D341Med (cell line): ENCODE measurements at places on chromosomes 3 and 15.

GRCh38 chr15:87939848-87940457 lies 316.6 kb downstream of the NTRK3 start:
- DNase-seq: no peak

- no peak for DNase-seq
Observed at GRCh38 chr3:126287536-126288241, 69.5 kb downstream of the KLF15 start.

DNA sequence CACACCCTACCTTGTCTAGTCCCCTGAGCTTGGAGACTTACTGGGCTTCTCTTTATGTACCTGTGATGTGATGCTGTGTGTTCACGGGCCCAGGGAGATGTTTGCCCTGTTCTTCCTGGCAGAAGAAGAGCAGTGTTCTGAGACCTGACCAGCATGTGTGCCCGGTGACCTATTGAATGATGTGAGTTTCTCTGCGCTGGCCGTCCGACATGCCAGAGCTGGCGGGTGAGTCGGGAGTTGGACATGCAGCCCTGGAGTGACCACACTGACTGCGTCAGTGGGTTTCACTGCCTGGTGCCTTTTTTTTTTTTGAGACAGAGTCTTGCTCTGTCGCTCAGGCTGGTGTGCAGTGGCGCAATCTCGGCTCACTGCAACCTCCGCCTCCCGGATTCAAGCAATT lies 42.3 kb downstream of the CGNL1 start:
- DNase-seq: no peak

DNA sequence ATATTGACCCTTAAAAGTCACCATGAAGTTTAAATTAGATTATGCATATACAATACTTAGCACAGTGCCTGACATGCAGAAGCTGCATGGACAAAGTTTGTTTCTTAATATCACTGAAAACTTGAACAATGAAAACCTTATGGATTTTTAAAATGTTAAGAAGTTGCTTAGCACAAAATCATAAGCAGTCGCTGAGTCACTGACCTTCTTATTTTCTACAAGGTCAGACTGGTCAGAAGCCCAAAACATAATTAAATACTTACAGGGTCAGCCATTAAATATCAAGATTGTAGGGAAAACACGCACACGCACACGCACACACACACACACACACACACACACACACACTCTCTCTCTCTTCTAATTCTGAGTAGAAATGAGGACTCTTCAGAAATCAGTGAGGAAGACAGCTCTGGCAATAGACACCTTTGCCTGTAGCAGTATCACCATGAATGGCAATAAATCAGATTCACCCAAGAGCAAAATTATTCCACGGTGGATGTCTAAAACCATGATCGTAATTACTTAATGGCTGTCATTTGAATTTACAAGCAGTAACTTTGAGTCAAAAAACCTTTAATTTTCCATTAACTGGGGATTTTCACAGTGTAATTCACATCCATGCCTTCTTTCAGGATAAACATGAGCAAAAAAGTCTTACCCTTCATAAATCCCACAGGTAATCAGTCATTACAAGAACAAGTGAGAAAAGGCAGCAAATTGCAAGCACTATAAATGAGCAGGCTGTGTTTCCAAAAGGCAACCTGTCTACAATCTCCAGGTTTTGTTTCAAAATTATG lies 147.5 kb downstream of the OSBPL10 start:
- no peak for DNase-seq

DNA sequence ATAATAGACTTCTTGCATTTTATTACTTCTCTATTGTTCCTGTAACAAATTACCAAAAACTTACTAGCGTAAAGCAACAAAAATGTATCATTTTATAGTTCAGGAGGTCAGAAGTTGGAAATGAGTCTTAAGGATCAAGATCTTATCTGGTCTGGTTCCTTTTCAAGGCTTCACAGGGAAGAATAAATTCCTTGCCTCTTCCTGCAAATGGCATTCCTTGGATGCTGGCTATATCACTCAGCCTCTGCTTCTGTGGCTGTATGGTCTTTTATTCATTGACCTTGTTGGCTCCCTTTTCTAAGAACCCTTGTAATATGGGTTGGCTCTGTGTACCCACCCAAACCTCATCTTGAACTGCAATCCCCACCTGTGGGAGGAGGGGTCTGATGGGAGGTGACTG lies 478.4 kb upstream of the THBS1 start:
- no peak for DNase-seq

- no peak for DNase-seq
Observed at GRCh38 chr15:94671858-94672532, 440.6 kb downstream of the MCTP2 start.

- DNase-seq: no peak
Observed at GRCh38 chr3:121330118-121330517, 215.7 kb downstream of the POLQ start.

DNA sequence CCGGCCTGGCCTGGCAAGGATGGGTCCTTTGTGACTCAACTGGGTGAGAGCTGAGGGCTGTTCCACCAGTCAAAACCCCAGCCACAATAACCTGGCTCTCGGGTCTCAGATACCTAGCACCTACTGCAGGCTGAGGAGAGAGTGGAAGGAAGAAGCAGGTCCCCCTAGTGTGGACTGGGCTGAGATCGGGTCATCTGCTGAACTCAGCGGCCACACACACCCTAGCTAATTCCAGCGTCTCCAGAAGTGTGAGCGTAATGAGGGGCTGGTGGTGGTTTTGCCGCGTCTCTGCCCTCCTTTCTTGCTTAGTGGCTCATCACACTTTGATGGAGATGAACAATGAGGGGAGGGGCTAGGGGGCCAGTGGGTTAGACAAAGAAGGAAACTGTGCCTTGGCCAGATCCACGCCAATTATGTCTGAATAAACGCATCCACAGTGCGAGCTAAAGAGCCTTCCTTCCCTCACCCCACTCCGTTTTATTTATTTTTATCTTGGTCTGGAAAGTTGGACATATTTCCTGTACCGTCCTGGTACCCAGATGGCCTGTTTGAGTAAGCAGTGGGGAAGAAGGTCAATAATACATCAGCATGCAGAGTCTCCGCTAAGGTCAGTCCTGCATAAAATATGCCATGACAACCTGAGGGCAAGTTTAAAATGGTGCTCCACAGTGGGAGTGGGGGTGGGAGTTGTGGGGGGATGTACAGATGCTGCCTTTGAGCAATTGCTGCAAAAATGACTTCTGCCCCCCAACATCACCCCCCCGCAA lies 370.0 kb downstream of the WDR72 start:
- no peak for DNase-seq

DNA sequence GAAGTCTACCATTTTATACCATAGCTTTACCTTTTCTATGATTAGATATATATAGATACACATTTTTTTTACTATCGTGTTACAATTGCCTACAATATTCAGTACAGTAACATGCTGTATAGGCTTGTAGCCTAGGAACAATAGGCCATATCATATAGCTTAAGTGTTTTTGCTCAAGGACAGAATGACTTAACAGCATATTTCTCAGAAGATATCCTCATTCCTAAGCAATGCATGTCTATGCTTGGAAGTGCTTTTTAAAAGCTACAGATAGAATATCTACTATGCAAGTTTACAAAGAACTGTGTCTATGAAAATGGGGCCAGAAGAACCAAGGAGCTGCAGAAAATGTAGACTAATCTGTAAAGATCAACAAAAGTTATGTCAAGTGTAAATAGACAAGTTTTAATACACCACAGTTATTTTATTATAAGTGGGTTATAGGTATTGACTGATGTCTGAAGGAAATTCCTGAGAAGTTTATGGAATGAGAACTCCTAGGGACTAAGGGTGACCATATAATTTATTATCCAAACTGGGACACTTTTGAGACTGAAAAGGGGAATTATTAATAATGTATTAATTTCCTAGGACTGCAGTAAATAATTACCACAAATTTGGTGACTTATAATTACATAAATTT lies 138.7 kb upstream of the TGFBR2 start:
- DNase-seq: no peak

- DNase-seq: no peak
Observed at GRCh38 chr3:192005989-192006388, 545.0 kb downstream of the PYDC2 start.

DNA sequence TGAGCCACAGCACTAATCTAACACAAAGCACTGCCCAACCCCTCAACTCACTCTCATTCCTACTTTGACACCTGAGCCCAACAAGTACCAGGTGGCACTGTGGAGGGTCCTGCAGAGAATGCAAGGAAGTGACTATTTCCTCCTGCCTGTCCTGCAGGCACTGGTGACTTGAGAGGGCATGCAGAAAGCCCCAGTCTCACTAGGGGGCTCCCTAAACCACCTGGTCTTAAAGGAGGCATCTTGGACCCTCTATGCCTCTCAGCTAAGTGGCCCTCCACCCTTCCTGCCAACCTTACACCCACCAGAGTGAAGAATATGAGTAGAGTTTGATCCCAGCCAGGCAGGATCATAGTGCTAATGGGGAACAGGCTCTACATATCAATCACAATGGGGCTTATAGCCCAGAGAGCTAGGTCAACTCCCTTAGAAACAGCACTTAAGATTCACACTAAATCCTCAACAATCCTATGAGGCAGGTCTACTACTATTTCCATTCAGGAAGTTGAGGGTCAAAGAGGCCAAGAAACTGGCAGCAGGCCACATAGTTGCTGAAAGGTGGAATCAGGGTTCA lies 15.2 kb downstream of the TRAIP start:
- peak; percentile 76 for DNase-seq

- no peak for DNase-seq
Observed at GRCh38 chr3:86923071-86923491, 67.9 kb downstream of the VGLL3 start.

DNA sequence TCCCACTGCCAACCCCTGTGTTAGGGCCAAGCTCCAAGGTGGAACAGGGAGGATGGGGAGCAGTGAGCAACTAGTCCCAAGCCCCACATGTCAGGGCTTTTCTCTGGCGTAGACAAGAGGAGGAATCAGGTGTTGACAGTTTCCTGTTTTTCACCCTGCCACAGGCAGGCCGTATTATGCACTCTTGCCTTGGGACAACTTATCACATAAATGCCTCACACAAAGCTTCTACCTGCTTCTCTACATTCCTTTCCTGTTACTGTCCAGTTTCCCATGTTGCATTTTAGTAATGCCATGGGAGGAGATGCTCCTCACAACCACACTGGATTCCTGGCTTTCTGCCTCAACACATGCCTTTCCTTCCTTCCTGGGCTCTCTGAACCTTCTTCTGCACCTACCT lies 381.2 kb upstream of the ATP11B start:
- no peak for DNase-seq

- DNase-seq: no peak
Observed at GRCh38 chr3:61996366-61996765, 377.0 kb downstream of the FEZF2 start.

GRCh38 chr3:177426106-177426877 lies 229.0 kb upstream of the TBL1XR1 start:
- DNase-seq: no peak

GRCh38 chr3:21751886-21752285 lies 876 bp upstream of the ZNF385D start:
- no peak for DNase-seq

- no peak for DNase-seq
Observed at GRCh38 chr3:15460891-15461531, 33.6 kb downstream of the EAF1 start.

- no peak for DNase-seq
Observed at GRCh38 chr15:98666841-98667240, 18.5 kb downstream of the IGF1R start.

GRCh38 chr15:72907733-72908132 lies 124.2 kb upstream of the ADPGK start:
- DNase-seq: peak; percentile 75

DNA sequence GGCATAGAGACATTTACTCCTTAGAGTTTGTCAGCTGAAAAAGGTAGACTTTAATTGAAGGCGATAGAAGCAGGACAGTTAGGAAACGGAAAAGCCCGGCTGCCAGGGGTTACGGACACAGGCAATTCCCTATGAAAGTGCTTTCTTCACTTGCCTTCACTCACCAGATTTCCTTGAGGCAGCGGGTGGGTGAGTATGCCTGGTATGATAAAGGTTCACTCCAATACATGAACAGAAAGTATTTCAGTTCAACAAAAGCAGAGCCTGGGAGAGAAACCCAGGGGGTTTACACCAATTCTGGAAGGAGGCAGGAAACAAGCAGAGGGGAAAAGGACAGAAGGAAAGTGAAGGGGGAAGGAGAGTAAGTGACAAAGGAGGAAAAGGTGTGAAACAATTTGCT lies 53.9 kb downstream of the QTRT2 start:
- no peak for DNase-seq

GRCh38 chr3:58281069-58281468 lies 25.0 kb upstream of the RPP14 start:
- DNase-seq: no peak

GRCh38 chr15:88389120-88389519 lies 78.1 kb downstream of the MRPL46 start:
- no peak for DNase-seq

GRCh38 chr15:38028869-38029268 lies 94.4 kb downstream of the TMCO5A start:
- no peak for DNase-seq

- DNase-seq: no peak
Observed at GRCh38 chr3:140756240-140757016, 78.6 kb downstream of the TRIM42 start.

DNA sequence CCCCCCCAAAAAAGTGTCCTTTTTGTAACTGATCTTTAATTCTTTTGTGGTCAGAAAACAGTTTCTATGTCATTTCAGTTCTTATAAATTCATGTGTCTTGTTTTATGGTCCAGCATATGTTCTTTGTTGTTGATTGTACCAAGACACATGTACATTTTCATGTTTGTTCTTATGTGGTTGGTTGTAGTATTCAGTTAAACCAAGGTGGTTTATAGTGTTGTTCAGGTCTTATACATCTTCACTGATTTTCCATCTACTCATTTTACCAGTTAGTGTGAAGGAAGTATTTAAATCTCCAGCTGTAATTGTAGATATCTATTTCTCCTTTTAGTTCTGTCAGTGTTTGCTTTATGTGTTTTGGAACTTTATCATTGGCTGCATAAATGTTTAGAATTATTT lies 24.0 kb downstream of the MEF2A start:
- DNase-seq: no peak

DNA sequence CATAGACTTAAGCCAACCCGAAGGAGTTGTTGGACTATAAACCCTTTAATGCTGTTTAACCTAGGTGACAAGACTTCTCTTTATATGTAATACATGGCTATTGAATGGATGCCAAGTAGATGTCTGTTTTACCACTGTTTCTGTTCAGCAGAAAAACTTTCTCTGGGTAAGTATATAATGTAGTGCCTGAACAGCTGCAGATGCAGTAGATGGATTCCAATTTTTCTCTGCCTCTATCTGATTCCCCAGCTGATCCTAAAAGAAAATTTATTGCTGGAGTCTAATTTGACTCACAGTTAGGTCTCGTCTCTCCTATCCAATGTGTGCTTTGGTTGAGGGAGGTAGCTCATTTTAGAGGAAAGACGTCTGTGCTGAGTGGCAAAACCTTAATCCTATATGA lies 256.5 kb upstream of the CBLB start:
- DNase-seq: no peak

- no peak for DNase-seq
Observed at GRCh38 chr3:38227989-38228388, 37.6 kb upstream of the SLC22A13 start.

GRCh38 chr15:80118956-80119355 lies 33.8 kb upstream of the FAH start:
- no peak for DNase-seq

GRCh38 chr3:62604751-62605351 lies 231.5 kb upstream of the FEZF2 start:
- no peak for DNase-seq
